Activated CD8-positive, alpha-beta memory T cell treated with anti-CD3 and anti-CD28 coated beads, Interleukin-2, amount 10 ng/mL, durations not matched to agents 7 days and 5 days (primary cell): ENCODE measurements at places on chromosomes 13 and 19. TPM values are rescaled to one million over a fixed set of nuclear protein-coding genes. Genes with fewer than 3 reads are reported as not detected.

DNA sequence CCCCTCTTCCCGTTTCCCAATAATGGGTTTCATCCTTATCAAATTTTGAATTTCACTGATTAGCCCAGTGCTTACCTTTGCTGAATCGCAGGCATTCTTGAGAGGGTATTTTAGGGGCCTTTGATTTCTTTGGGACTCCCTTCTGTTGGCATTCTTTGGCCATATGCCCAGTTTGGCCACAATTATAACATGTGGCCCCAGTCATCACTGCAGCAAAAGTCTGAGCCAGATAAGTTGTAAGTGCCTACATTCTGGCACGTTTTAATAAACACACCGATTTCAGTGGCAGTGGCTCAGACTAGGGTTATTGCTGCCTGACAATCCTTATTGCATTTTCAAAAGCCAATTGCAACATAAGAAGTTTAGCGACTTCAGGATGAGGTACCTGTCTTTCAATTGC, 41.4 kb downstream of the ZNF726 start:
- no peak overlapping the region for H3K27ac ChIP-seq
- no peak overlapping the region for H3K4me3 ChIP-seq
- DNase-seq = no peak
- no peaks in the 10 kb centered on the region for H3K4me1 ChIP-seq

DNA sequence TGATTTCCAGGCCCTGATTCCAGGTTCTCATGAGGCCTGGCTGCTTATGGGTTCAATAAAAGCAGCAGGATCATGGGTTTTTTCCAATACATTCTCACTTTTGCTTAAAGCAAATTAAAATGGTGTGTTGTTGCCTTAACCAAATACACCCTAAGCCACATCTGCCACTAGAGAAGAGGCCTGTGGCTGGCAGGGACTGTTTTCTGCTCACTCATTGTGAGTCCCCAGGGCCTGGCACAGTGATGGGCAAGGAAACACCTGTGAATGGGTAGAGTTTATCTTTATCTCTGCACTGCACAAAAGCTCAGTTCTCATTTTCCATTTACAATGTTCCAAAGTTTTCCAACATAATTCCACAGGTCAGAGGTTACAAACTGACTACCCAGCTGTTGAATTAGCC, 726.0 kb downstream of the UQCRFS1 start:
- no peaks in the 10 kb centered on the region for H3K27me3 ChIP-seq
- no peaks in the 10 kb centered on the region for H3K36me3 ChIP-seq
- H3K4me3 ChIP-seq = no peak overlapping the region
- H3K4me1 ChIP-seq = no peaks in the 10 kb centered on the region

- H3K36me3 ChIP-seq = peaks cover 33% of the 10 kb centered on the region
- H3K4me1 ChIP-seq = peaks cover 4% of the 10 kb centered on the region
- H3K27ac ChIP-seq = no peak overlapping the region
- no peaks in the 10 kb centered on the region for H3K27me3 ChIP-seq
- no peak for DNase-seq
- H3K4me3 ChIP-seq = no peak overlapping the region
Measured at GRCh38 chr13:21149568-21149967, 26.8 kb downstream of the SKA3 start.

DNA sequence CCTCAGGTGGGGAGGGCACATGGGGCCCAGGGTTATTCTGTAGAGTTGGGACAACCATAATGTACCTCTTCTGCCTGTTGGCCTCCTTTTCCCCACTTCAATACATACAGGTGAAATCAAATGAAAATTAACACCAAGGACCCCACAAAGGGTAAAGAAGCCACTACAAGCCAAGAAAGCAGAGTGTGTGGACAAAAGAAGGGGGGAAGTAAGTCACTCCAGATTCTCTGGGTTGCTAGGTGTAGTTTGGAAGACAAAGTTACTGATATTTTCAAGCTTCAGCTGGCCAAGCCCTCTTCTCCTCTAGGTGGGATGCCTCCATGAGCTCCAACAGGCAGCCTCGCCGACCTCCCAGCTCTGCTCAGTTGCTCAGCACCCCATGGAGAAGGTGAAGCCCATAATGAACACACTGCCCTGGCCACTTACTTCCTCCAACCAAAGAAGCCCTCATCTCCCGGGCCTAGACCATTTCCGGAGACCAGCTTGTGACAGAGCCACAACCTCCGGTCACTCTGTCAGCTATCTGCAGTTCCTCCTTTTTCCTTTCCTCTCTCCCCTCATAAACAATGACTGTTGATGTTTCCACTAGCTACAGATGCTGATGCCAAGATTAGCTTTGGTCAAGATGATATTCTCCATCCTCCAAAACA, 66.8 kb upstream of the MED4 start:
- H3K4me3 ChIP-seq = no peak overlapping the region
- H3K36me3 ChIP-seq = peaks cover 1% of the 10 kb centered on the region
- H3K27me3 ChIP-seq = no peaks in the 10 kb centered on the region
- H3K27ac ChIP-seq = no peak overlapping the region
- DNase-seq = no peak

DNA sequence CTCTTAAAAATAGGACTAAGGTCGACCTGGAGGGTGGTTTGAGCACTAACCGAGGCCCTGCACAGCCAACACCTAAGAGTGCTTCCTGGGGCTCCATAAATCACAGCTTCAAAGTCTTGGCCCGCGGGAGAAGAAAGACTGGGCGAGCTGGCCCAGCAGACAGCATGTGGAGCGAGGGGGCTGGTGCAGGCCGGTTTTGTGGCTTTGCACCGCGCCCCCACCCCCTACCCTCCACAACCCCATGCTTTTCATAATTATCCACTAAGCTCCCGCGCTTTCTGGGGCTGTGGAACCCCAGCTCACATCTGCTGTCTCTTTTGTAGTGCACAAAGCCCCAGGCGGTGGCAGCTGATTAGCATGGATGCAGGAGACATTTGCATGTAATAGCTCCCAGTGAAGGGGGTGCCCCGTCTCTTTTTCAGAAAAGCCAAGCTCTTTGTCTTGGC, 17.1 kb downstream of the CARM1 start:
- no peak overlapping the region for H3K4me3 ChIP-seq
- no peaks in the 10 kb centered on the region for H3K36me3 ChIP-seq
- no peak for DNase-seq
- H3K27me3 ChIP-seq = no peaks in the 10 kb centered on the region

Gene LRRC25
- 0.12 TPM for total RNA-seq

GRCh38 chr13:111201304-111201940, 86.3 kb downstream of the ARHGEF7 start:
- peaks cover 37% of the 10 kb centered on the region for H3K36me3 ChIP-seq
- no peaks in the 10 kb centered on the region for H3K27me3 ChIP-seq
- no peak overlapping the region for H3K4me3 ChIP-seq
- H3K27ac ChIP-seq = no peak overlapping the region
- DNase-seq = no peak

DNA sequence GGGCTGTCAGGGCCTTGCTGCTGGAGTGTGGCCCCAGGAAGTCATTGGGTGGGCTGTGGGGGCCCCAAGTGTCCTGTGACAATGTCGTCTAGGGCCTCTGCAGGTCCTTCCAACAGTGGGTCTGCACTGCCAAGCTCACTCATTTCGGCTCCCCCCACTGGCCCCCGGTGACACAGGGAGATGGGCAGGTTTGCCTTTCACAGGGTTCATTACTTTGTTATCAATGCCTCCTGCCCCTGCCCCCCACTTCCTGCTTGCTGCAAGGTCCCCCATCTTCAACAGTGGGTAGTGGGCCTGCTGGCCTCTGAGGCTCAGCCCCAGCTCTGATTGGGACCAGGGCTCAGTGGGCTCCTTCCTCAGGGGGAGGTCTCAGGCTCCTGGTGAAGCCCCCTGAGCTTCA, 149.8 kb downstream of the URI1 start:
- DNase-seq = no peak
- no peaks in the 10 kb centered on the region for H3K4me1 ChIP-seq
- H3K27ac ChIP-seq = no peak overlapping the region
- no peaks in the 10 kb centered on the region for H3K27me3 ChIP-seq

DNA sequence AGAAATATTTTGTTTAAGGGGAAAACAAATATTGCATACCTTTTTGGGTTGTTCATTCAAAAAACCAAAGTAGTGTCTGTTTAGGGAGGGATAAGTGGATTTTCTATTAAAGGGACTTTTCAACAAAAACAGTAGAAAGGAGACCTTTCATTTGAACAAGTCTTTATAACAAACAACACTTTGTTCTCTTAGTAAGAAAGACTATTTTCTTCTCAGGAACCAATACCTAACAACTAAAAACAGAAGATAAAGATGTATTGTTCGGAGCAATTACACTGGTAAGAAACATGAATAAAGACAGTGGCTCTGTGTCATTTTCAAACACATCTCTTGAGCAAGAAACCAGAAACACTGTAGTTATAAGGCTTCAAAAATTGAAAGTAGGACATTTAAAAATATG, 1610.1 kb upstream of the PCDH20 start:
- no peak for DNase-seq
- no peak overlapping the region for H3K27ac ChIP-seq
- H3K36me3 ChIP-seq = no peaks in the 10 kb centered on the region
- no peaks in the 10 kb centered on the region for H3K27me3 ChIP-seq

Gene TIMM44
- 63.7 TPM for total RNA-seq

Gene ZNF837
- 1.2 TPM for total RNA-seq

GRCh38 chr19:4108767-4109625, 14.9 kb downstream of the MAP2K2 start:
- no peaks in the 10 kb centered on the region for H3K27me3 ChIP-seq
- peak overlapping the region; percentile 100 for H3K27ac ChIP-seq
- H3K36me3 ChIP-seq = peaks cover 70% of the 10 kb centered on the region

DNA sequence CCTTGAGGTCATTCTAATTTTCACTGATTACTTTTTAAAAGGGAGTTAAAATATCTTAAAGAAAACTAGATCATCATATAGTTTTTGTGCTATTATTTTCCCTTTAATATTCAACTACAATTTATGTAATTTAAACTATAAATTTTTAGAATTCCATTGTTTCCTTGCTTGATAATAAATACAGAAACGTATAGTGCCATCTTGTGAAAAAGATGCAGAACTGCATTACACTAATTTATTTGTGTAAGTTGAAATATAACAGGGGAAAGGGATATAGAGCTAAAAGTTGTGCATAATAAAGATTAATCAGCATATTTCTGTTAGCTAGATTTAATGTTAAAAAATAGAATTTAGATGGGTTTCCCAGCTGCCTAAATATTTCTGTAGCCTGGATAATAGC, 61.5 kb upstream of the TDRD3 start:
- no peaks in the 10 kb centered on the region for H3K36me3 ChIP-seq
- H3K27me3 ChIP-seq = peaks cover 24% of the 10 kb centered on the region
- no peak for DNase-seq
- H3K4me1 ChIP-seq = no peaks in the 10 kb centered on the region
- no peak overlapping the region for H3K4me3 ChIP-seq

- H3K4me3 ChIP-seq = no peak overlapping the region
- peaks cover 10% of the 10 kb centered on the region for H3K27me3 ChIP-seq
- DNase-seq = no peak
- no peaks in the 10 kb centered on the region for H3K36me3 ChIP-seq
- H3K4me1 ChIP-seq = peaks cover 14% of the 10 kb centered on the region
Measured at GRCh38 chr13:31174018-31174417, 12.3 kb upstream of the HSPH1 start.

DNA sequence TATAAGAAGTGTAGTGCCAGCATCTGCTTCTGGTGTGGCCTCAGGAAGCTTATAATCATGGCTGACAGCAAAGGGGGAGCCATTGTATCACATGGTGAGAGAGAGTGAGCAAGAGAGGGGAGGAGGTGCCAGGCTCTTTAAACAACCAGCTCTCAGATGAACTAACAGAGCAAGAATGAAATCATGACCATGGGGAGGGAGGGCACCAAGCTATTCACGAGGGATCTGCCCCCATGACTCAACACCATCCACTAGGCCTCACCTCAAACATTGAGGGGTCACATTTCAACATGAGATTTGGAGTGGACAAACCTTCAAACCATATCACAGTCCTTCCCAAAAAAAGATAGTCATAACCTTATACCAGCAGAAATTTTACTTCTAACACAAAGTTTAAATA, 174.0 kb downstream of the GPC5 start:
- DNase-seq = no peak
- no peaks in the 10 kb centered on the region for H3K36me3 ChIP-seq
- H3K4me3 ChIP-seq = no peak overlapping the region
- no peaks in the 10 kb centered on the region for H3K27me3 ChIP-seq
- H3K27ac ChIP-seq = no peak overlapping the region

Gene TMEM238
- 23.0 TPM for total RNA-seq
